ENCODE measurements at places on chromosomes 11 and 22. TPM values are rescaled to one million over a fixed set of nuclear protein-coding genes. Genes with fewer than 3 reads are reported as not detected.

GRCh38 chr11:22273781-22274180, 64.4 kb upstream of the SLC17A6 start:
- no peak overlapping the region for H3K27ac ChIP-seq
- no peaks in the 10 kb centered on the region for H3K36me3 ChIP-seq
- no peak for DNase-seq
- peaks cover 2% of the 10 kb centered on the region for H3K4me1 ChIP-seq

DNA sequence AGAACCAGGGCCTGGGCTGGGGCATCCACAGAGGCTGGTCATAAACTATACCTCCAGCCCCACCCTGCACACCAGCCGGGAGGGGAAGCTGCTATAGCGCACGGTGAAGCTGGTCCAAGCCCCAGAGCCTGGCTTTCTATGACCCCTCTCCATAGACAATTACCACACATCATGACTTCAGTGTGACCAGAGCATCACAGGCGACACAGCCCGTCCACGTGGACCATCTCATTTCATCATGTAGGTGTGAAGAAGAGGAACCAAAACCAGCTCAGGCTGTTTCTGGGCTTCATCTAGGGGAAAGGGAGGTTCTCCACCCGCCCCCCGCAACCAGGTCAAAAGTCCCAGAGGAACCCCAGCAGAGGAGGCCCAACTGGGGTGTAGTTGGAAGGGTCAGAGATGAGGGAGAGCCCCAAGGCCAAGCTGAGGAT, 3.0 kb downstream of the CXCR5 start:
- DNase-seq, result no peak
- no peaks in the 10 kb centered on the region for H3K36me3 ChIP-seq
- peaks cover 53% of the 10 kb centered on the region for H3K4me1 ChIP-seq
- H3K27ac ChIP-seq, result no peak overlapping the region
- peak overlapping the region; percentile 83 for H3K4me3 ChIP-seq

GRCh38 chr22:17945888-17946648, 78.3 kb downstream of the MICAL3 start:
- H3K27ac ChIP-seq, result no peak overlapping the region
- no peaks in the 10 kb centered on the region for H3K36me3 ChIP-seq
- no peak for DNase-seq
- H3K27me3 ChIP-seq, result no peaks in the 10 kb centered on the region
- no peak overlapping the region for H3K4me3 ChIP-seq

GRCh38 chr11:65066315-65066714, 8.0 kb upstream of the NAALADL1 start:
- no peaks in the 10 kb centered on the region for H3K36me3 ChIP-seq
- no peak for DNase-seq
- H3K27ac ChIP-seq, result no peak overlapping the region
- no peak overlapping the region for H3K4me3 ChIP-seq
- peaks cover 4% of the 10 kb centered on the region for H3K4me1 ChIP-seq

DNA sequence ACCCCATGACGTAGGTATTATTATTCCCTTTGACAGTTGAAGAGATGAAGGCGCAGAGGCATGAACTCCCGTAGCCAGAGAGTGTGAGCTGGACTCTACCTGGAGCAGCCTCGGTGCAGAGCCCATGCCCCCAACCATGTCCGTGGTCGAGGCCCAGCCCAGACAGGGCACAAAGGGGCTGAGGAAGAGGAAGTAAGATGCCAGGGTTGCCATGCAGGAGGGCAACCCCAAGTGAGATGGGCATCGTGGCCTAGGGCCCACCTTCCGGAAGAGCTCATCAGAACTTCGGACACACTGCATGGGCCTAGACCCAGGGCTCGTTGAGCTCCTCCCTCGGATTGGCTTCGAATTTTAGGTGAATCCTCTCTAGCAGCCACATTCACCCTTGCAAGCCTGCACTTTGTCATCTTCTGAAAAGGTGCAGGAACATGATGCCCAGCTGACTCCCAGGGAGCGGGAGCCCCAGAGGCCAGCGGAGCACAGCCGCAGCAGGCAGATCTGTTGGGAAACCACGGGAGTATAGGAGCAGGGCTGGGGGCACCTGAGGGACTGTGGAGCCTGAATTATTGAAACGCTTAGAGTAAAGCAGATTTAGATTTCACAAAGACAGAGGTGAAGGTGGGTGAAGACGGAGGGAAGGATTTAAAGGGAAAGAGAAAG, 29.0 kb upstream of the JAM3 start:
- peaks cover 5% of the 10 kb centered on the region for H3K27me3 ChIP-seq
- peak overlapping the region; percentile 49 for H3K27ac ChIP-seq
- no peaks in the 10 kb centered on the region for H3K36me3 ChIP-seq
- peaks cover 22% of the 10 kb centered on the region for H3K4me1 ChIP-seq

DNA sequence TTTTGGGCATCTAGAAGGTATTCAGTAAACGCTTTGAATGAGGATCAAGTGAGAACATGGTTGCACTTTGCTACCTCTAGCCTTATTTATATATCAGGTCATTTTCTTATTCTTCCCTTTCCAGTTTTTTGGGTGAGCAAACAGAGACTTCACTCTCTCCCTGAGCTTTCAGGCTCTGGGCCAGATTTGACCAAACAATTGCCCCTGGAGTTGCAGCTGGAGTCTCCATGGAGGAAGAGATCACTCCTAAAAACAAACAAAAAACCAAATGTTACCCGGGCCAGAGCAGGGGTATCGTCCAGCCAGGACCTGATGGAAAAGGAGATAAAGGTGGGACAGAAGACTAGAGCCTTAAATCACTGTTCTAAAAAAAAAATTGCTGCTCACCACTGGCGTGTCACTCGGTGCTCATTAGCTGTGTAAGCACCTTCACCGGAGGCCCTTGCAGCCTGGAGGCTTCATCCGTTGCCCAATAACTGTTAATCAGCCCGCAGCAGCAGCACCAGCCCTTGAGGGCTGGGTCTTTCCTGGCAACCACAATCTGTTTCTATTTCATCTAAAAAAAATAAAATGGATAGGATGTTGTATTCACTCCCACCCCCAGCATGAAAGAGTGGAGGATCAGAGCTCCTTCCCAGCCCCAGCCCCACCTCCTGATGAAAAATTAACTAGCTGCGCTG, 125.0 kb downstream of the PKNOX2 start:
- no peak for DNase-seq
- no peak overlapping the region for H3K27ac ChIP-seq
- H3K4me3 ChIP-seq, result no peak overlapping the region
- peaks cover 2% of the 10 kb centered on the region for H3K4me1 ChIP-seq

DNA sequence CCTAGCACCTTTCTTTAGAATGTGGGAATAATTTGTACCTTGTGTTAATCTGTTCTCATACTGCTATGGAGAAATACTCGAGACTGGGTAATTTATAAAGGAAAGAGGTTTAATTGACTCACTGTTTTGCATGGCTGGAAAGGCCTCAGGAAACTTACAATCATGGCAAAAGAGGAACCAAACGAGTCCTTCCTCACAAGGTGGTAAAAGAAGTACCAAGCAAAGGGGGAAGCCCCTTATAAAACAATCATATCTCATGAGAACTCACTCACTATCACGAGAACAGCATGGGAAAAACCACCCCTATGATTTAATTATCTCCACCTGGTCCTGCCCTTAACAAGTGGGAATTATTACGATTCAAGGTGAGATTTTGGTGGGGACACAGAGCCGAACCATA, 127.1 kb upstream of the ANO3 start:
- no peak for DNase-seq
- no peaks in the 10 kb centered on the region for H3K27me3 ChIP-seq
- H3K4me1 ChIP-seq, result no peaks in the 10 kb centered on the region
- H3K36me3 ChIP-seq, result no peaks in the 10 kb centered on the region
- no peak overlapping the region for H3K27ac ChIP-seq
- H3K4me3 ChIP-seq, result no peak overlapping the region

GRCh38 chr11:76657187-76658170, 13.1 kb downstream of the LRRC32 start:
- H3K27me3 ChIP-seq, result peaks cover 16% of the 10 kb centered on the region
- no peaks in the 10 kb centered on the region for H3K36me3 ChIP-seq
- DNase-seq, result no peak
- peak overlapping the region; percentile 63 for H3K27ac ChIP-seq

DNA sequence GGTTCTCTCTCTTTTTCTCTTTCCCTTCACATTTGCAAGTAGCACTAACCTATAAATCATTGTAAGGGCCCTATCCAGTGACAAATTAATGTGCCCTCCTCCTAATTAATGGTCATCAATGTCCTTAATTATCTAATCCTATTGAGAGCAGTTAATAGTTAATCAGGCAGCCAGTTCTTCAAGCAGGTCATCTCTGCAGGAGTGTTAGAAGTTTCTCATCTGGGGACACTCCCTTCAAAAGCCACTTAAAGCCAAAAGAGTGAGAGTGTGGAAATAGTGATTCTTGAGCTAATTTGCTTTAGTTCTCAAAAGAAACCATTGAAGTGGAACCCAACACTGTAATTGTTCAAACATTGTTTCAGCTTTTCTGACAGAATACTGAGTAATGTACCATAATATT, 141.6 kb downstream of the ELP4 start:
- H3K27ac ChIP-seq, result no peak overlapping the region
- no peak for DNase-seq
- no peaks in the 10 kb centered on the region for H3K4me1 ChIP-seq
- H3K36me3 ChIP-seq, result peaks cover 6% of the 10 kb centered on the region

- no peak for DNase-seq
- H3K36me3 ChIP-seq, result no peaks in the 10 kb centered on the region
These were observed 20.2 kb downstream of the MYO18B start for GRCh38 chr22:25762147-25762546.

DNA sequence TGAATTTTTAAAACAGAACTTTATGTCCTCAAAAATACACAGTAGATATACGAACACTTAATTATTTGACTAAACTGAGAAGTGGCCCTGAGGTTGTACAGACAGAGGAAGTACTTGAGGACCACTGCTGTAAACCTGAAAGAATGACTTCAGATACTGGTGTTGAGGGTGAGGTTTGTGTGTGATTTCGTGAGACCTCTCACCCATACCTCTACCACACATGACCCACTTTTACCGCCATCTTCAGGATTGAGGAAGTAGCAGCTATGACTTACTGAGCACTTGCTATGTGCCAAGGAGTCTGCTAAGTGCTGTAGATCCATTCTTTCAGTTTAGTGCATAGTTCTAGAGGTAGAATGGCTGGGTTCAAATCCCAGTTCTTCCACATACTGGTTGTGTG, 21.9 kb downstream of the MMP13 start:
- no peak for DNase-seq
- no peaks in the 10 kb centered on the region for H3K4me1 ChIP-seq
- H3K27me3 ChIP-seq, result peaks cover 38% of the 10 kb centered on the region
- H3K4me3 ChIP-seq, result no peak overlapping the region
- no peak overlapping the region for H3K27ac ChIP-seq

DNA sequence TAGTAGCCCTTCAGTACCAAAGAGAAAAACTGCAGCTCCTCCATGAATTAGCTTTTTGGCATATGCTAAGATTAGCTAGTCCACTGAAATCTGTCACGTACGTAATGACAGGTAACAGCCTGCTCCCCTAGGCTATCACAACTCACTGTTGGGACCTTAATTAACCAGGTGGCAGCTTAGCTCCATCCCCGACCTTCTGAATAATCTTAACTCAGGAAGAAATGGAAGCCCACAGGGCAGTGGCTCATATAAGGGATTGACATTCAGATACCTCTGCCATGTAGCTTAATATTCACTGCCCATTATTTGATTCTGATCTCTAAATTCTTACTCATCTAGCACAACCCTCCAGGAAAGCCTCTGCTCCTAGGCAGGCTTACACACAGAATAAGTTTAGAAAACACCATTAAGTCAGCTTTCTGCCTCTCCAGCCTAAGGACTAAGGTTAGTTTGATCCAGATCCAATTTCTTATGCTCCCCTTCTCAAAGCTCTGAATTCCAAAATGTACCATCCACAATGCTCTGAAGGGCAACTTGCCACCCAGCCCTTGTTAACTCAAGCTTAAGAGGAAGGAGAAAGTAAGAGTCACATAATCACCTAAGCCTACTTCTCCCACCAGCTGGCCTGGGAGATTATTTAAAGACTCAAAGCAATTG, 5.0 kb downstream of the HSPA8 start:
- peak overlapping the region; percentile 100 for H3K27ac ChIP-seq
- no peak for DNase-seq
- peaks cover 62% of the 10 kb centered on the region for H3K4me1 ChIP-seq
- H3K27me3 ChIP-seq, result no peaks in the 10 kb centered on the region
- H3K4me3 ChIP-seq, result peak overlapping the region; percentile 99
- peaks cover 27% of the 10 kb centered on the region for H3K36me3 ChIP-seq

- H3K27me3 ChIP-seq, result peaks cover 5% of the 10 kb centered on the region
- H3K4me1 ChIP-seq, result no peaks in the 10 kb centered on the region
- H3K27ac ChIP-seq, result no peak overlapping the region
These were observed 83.9 kb upstream of the MTNR1B start for GRCh38 chr11:92885600-92885999.

GRCh38 chr11:119155733-119156492, 7.1 kb downstream of the ABCG4 start:
- no peak overlapping the region for H3K4me3 ChIP-seq
- H3K36me3 ChIP-seq, result peaks cover 5% of the 10 kb centered on the region
- H3K27ac ChIP-seq, result no peak overlapping the region
- no peak for DNase-seq
- peaks cover 36% of the 10 kb centered on the region for H3K27me3 ChIP-seq
- H3K4me1 ChIP-seq, result peaks cover 7% of the 10 kb centered on the region

- H3K4me1 ChIP-seq, result no peaks in the 10 kb centered on the region
- H3K27me3 ChIP-seq, result no peaks in the 10 kb centered on the region
- H3K36me3 ChIP-seq, result no peaks in the 10 kb centered on the region
These were observed 368.8 kb upstream of the KIRREL3 start for GRCh38 chr11:127369356-127369755.

- peaks cover 19% of the 10 kb centered on the region for H3K27me3 ChIP-seq
- H3K36me3 ChIP-seq, result peaks cover 2% of the 10 kb centered on the region
- DNase-seq, result no peak
- H3K4me3 ChIP-seq, result no peak overlapping the region
- H3K27ac ChIP-seq, result no peak overlapping the region
These were observed 54.7 kb upstream of the PRDM11 start for GRCh38 chr11:45091563-45092403.

GRCh38 chr11:18853086-18853720, 61.6 kb upstream of the PTPN5 start:
- no peak overlapping the region for H3K27ac ChIP-seq
- no peak overlapping the region for H3K4me3 ChIP-seq
- H3K27me3 ChIP-seq, result peaks cover 21% of the 10 kb centered on the region
- no peaks in the 10 kb centered on the region for H3K36me3 ChIP-seq

CADM1 gene
- 2.2 TPM for total RNA-seq

HEPN1 gene
- total RNA-seq, result not detected

SLC29A2 gene
- total RNA-seq, result 5.4 TPM

KDM4E gene
- total RNA-seq, result not detected

CD248 gene
- total RNA-seq, result not detected

ABCC8 gene
- total RNA-seq, result not detected

NCR3LG1 gene
- total RNA-seq, result 4.1 TPM

MEI1 gene
- 53.8 TPM for total RNA-seq

All from T-helper 17 cell (primary cell).